ENCODE measurements at places on chromosomes 1 and 21.

DNA sequence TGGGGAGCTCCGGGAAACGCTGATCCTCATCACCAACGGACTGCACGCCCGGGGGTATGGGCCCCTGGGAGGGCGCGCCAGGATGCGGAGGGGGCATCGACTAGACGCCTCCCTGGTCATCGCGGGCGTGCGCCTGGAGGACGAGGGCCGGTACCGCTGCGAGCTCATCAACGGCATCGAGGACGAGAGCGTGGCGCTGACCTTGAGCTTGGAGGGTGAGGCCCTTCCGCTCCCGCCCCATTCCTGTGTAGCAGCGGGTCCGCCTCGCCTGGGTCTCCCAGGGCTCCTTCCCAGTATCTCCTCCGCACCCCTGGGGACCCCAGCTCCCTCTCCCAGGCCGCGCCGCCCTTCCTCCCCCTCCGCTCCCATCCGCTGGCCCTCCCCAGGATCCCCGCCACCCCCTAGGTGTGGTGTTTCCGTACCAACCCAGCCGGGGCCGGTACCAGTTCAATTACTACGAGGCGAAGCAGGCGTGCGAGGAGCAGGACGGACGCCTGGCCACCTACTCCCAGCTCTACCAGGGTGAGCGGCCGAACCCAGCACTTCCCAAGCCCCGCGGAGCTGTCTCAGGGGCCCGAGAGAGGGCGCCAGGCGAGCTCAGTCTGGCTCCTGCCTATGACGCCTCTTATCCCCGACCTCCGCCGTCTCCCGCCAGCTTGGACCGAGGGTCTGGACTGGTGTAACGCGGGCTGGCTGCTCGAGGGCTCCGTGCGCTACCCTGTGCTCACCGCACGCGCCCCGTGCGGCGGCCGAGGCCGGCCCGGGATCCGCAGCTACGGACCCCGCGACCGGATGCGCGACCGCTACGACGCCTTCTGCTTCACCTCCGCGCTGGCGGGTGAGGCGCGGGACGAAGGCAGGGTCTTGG, 5.0 kb downstream of the HAPLN2 start:
- peak; percentile 24 for DNase-seq

- no peak for DNase-seq
Measured at GRCh38 chr1:200415227-200415626, 5.4 kb upstream of the ZNF281 start.

DNA sequence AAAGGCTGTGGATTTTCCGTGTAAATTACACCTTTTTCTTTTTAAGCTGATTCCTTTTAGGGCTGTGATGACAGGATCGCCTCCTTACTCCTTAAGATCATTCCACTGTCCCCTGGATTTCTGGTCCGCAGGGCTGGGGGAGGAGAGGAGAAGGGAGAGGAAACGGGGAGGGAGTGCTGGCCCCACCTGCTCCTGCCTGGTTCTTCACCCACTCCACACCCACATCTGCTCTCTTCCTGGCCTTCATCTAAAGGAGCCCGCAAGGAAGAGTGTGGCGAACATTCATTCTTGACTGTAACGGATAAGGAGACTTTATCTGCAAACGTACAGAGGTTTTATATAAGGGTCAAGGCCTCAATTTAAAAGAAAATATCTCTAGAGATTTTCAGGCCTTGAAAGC, 242.0 kb downstream of the RHOU start:
- DNase-seq = no peak

- no peak for DNase-seq
Measured at GRCh38 chr1:64499966-64500365, 30.0 kb downstream of the CACHD1 start.

GRCh38 chr1:231139659-231140654, 21.9 kb upstream of the TRIM67 start:
- DNase-seq = no peak

- DNase-seq = no peak
Measured at GRCh38 chr1:230197644-230198567, 130.9 kb downstream of the GALNT2 start.

GRCh38 chr1:192986110-192986747, 72.9 kb downstream of the UCHL5 start:
- DNase-seq = no peak

GRCh38 chr1:100038660-100039287, 69.0 kb downstream of the SLC35A3 start:
- DNase-seq = peak; percentile 57

- DNase-seq = no peak
Measured at GRCh38 chr1:243388276-243388675, 132.4 kb downstream of the SDCCAG8 start.

DNA sequence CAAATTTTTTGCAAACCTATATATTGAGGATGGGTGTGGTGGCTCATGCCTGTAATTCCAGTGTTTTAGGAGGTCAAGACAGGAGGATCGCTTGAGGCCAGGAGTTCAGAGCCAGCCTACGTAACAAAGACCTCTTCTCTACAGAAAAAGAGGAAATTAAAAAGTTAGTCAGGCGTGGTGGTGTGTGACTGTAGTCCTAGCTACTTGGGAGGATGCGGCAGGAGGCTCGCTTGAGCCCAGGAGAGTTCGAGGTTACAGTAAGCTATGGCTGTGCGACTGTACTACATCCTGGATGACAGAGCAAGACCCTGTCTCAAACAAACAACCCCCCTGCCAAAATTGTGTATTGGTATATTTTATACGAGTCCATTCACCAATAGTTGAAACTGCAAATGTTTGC, 589.7 kb downstream of the DPYD start:
- no peak for DNase-seq

DNA sequence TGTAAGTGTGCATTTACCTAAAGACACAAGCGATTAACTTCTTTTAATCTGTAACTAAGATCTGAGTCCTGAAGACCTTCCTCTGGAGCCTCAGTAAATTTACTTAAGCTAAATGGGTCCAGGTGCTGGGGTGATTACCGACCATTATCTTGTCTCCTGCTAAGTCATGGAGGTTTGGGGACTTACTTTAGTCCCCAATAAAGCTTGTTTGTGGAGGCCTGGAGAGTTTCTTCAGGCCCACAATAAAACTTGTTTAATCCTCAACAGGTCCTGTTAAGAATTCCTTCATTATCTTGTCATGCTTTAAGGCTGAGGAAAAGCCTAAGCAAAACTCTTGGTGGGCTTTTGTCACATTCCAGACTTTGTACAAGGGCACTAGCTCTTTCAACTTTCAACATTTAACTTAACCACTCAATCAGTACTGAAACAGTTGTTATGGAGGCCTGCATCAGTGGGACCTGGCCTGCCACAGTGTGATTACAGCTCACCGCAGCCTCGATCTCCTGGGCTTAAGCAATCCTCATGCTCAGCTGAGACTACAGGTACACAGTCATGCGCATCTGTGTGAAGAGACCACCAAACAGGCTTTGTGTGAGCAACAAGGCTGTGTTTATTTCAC, 84.0 kb downstream of the FMO4 start:
- DNase-seq = no peak

- peak; percentile 43 for DNase-seq
Measured at GRCh38 chr1:6448749-6449631, 17.0 kb downstream of the TNFRSF25 start.

- DNase-seq = no peak
Measured at GRCh38 chr21:41802684-41803083, 35.8 kb upstream of the RIPK4 start.

- no peak for DNase-seq
Measured at GRCh38 chr1:27163093-27163492, 8.2 kb upstream of the SLC9A1 start.

DNA sequence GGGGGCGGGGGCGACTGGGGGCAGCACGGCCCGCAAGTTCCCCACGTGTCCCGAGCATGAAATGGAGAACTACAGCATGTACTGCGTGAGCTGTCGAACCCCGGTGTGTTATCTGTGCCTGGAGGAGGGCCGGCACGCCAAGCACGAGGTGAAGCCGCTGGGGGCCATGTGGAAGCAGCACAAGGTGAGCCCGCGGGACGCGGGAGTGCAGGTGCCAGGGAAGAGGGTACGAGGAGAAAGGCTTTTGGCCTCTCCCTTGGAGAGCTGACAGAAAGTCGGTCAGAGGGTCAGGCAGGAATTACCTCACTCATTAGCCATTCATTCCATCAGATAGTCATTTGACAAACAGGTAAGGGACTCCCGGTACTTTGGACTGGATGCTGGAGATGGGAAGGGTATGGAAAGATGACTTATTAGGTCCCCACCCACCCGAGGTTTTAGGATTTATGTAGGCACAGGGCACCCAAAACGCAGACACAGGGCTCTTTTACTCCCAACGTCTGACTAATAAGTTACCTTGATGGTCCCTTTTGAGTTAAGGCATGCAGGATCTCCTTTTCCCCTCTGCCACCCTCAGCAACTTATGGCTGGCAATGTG, 2.1 kb downstream of the TRIM67 start:
- DNase-seq = no peak

DNA sequence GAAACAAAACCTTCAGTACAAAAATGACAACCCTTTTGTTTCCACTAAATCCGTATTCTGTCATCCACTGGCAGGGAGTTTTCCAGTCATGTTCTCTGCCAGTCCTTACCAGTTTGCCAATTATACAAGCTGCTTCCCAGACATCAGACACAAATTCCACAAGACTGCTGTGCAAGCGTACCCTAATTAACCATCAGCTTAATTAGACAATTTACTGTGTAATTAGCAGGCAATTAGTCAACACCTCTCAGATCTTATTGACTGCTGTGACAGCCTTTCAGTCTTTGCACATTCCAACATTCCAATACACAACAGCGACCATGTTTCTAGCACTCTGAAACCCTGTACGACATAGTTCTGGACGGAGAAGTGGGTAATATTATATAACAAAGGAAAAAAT, 420.1 kb downstream of the DPYD start:
- no peak for DNase-seq

DNA sequence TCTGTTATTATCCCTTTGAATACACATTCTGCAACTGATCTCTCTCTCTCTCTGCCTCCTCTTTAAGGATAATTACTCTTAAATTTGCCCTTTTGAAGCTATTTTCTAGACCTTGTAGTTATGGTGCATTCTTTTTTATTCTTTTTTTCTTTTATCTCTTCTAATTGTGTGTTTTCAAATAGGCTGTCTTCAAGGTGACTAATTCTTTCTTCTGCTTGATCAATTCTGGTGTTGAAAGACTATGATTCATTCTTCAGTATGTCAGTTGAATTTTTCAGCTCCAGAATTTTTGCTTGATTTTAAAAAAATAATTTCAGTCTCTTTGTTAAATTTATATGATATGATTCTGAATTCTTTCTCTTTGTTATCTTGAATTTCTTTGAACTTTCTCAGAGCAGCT, 95.6 kb upstream of the GPR52 start:
- DNase-seq = no peak

DNA sequence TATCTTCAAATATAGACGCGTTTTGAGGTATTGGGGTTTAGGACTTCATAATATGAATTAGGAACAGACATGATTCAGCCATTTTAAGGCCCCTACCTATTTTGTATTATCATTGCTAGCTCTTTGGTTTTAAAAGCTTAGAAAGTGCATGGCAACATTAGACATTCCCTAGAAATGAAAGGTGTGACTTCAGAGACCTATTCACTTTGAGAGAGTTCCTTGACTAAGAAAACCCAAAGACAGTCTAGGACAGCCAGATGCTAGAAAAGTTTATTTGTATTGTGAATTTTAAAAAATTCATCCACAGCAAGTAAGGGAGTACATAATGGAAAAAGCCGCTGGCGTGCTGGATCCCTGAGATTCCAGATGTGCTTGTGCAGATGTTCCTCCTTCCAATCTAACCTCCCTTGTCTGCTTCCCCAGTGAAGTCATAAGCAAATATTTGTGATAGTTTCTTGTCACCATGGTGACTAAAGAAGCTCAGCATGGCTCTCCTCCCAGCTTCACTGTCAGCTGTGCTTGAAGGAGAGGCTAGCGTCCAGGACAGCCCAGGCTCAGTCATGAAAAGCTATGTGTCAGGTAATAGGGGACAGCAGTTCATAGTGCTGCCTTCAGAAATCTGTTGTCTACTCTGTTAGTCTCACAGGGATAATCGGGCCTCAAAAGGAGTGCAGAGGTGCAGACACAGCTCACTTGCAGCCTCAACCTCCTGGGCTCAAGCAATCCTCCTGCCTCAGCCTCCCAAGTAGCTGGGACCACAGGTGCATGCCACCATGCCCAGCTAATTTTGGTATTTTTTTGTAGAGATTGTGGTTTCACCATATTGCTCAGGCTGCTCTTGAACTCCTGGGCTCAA, 34.8 kb downstream of the KPNA6 start:
- DNase-seq = no peak

DNA sequence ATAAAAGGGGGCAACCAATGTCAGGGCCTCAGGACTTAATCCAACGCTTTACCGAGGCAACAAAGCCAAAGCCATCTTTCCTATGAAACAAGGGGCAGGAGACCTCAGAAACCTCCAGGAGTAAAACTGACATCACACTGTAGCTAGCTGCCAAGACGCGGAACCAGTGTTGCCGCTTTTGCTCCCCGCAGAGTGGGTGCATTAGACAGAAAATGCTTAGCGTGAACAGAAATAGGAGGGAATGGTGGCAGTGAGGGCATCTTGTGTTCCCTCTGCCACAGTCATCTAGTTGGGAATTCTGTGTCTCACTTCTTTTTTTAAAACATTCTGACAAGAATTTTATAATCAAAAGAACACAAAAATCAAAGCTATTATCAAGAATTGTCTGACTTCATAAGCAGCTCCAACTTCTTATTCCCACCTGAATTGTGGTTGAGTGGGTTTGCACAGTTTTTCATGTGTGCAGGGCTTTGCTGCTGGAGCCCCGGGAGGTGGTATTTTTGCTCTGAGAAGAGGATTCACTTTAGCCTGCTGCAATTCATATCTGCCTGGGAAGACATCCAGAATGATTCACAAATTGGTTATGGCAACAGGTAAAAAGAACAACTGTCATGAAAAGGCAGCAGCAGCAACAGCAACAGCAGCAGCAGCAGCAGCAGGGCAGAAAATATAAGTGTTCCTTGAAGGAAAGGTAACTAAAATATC, 82.2 kb upstream of the DIRAS3 start:
- DNase-seq = no peak

DNA sequence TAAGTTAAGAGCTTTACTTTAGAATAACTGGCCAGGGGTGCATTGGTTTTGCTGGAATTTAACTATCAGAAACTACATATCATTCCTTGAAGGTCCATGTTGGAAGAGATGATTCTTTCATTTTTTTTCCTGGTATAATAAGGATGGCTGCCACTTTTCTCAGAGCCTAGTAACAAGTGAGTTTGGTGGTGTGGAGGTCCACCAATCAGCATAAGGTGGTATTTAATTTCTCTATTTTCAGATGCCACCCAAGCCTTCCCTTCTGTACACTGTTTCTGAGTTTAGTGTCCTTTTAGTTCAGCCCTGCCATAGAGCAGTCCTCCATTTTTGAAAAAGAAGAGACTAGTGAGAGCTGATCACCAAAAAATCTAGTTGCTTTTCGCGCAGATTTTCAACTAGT, 386.3 kb downstream of the USP25 start:
- no peak for DNase-seq
